ENCODE measurements at places on chromosomes 12 and 14.

GRCh38 chr12:120224304-120225199, 23.6 kb upstream of the RPLP0 start:
- no peak for DNase-seq

- no peak for DNase-seq
These were observed 3.5 kb downstream of the C12orf75 start for GRCh38 chr12:105334001-105334400.

- no peak for DNase-seq
These were observed 299.0 kb downstream of the CCDC91 start for GRCh38 chr12:28489246-28489645.

DNA sequence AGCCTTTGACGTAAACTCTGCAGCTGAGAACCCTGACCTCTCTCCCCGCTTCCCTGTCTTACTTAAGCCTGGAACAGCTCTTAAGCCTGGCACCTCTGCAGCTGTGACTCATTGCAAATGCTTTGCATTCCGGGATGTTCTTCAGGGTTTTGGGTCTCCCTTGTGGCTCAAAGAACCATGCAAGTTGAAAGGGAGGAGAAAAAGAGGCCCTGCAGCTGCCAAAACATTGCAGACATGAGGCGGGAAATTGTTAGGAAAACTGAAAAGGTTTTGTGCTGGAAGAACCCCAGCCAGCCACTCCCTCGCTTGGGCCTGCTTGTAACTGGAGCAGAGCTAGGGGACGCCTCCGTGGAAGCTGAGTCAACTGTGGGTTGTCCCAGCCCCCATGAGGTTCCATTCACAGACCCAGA, 60.2 kb upstream of the FERMT2 start:
- peak; percentile 80 for DNase-seq

DNA sequence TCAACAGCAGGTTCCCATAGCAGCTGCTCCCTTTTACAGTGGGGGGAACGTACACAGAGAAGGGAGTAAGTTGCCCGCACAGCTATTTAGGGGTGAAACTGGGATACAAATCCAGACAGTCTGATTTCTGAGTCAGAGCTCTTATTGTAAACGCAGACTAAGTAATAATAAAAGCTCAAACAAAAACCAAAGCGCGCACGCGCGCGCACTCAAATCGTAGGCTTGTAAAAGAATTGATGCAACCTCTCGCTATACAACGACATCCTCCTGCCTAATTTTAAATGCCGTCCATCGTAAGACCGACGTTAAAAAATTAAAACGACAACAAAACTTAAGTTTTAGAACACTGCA, 747 bp upstream of the DACT1 start:
- peak; percentile 84 for DNase-seq

DNA sequence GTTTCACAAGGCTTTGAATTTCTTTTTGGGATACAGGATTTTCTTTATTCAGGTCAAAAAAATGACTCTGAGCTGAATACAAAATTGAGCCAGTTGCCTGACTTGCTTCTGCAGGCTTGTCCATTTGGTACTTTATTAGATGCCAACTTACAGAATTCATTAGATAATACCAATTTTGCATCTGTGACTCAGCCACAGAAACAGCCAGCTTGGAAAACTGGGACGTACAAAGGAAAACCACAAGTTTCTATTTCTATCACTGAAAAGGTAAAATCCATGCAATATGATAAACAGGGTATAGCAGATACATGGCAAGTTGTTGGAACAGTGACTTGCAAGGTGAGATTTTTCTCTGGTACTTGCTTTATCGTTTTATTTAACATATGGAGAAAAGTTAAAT, 5.8 kb downstream of the AP5M1 start:
- DNase-seq = no peak

GRCh38 chr12:20438299-20438779, 70.0 kb downstream of the PDE3A start:
- peak; percentile 71 for DNase-seq

DNA sequence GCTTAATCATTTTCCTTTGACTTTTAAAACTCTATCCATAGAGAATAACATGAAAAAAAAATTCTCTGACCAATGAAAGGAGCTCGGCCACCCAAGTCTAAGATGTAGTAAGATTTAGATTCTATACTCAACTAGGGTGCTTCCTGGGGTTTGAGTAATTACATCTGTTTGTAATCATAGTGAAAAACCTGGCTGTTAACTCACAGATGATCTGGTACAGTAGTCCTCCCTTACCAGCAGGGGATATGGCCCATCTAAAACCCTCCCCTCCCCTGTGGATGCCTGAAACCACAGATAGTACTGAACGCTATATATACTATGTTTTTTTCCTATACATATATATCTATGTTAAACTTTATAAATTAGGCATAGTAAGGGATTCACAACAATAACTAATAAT, 89.2 kb downstream of the DAAM1 start:
- no peak for DNase-seq

- no peak for DNase-seq
These were observed 15.7 kb upstream of the RMST start for GRCh38 chr12:97446895-97447294.

GRCh38 chr12:43550831-43551271, 1.2 kb downstream of the ADAMTS20 start:
- peak; percentile 7 for DNase-seq

- no peak for DNase-seq
These were observed 4.2 kb downstream of the TAS2R42 start for GRCh38 chr12:11182529-11182928.

DNA sequence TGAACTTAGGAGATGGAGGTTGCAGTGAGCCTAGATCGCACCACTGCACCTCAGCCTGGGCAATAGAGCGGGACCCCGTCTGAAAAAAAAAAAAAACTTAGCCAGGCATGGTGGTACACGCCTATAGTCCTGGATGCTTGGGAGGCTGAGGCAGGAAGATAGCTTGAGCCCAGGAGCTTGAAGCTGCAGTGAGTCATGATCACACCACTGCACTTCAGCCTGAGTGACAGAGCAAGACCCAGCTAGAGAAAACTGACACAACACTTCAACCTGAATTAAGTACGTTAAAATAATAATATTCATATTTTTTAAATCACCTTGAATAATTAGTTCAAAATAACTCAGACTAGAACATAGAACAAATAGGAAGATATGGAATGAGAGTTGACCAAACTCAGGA, 5.7 kb upstream of the CATSPERB start:
- no peak for DNase-seq

DNA sequence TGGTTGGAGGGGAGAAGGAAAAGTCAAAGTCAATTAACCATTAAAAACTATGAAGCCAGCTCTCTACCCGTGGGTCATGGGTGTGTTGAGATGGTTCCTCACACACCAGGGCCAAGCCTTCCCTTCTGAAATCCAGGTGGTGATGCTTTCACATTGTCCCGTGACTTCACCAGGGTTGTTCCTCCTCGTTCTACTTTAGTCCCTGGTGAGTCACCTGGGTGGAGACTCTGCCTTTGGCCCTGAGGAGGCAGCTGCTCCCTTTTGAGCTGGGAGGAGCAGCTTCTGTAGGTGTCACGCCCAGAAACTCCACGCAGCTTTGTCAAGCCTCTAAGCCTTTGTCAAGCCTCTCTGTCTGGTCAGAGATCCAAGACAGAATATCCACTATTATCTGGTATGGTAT, 348.3 kb downstream of the BMP4 start:
- no peak for DNase-seq

DNA sequence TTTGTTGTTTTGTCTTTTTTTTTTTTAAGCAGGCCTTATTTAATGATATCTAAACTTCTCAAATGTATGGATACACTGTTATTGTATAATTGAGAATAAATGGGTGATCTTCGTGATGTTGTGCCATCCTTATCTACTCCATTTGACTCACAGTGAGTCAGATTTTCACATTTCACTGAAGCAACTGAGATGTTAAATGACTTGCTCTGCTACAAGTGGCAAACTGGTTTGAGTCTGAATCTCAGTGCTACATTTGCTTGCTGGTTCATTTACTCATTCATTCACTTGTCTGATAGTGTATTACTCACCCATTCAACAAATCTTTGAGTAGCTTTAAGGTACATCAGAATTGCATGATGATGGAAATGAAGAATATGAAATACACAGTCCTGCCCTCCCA, 2.6 kb downstream of the KIAA0586 start:
- DNase-seq = no peak

- no peak for DNase-seq
These were observed 236.4 kb downstream of the PCNX1 start for GRCh38 chr14:71143381-71144290.

DNA sequence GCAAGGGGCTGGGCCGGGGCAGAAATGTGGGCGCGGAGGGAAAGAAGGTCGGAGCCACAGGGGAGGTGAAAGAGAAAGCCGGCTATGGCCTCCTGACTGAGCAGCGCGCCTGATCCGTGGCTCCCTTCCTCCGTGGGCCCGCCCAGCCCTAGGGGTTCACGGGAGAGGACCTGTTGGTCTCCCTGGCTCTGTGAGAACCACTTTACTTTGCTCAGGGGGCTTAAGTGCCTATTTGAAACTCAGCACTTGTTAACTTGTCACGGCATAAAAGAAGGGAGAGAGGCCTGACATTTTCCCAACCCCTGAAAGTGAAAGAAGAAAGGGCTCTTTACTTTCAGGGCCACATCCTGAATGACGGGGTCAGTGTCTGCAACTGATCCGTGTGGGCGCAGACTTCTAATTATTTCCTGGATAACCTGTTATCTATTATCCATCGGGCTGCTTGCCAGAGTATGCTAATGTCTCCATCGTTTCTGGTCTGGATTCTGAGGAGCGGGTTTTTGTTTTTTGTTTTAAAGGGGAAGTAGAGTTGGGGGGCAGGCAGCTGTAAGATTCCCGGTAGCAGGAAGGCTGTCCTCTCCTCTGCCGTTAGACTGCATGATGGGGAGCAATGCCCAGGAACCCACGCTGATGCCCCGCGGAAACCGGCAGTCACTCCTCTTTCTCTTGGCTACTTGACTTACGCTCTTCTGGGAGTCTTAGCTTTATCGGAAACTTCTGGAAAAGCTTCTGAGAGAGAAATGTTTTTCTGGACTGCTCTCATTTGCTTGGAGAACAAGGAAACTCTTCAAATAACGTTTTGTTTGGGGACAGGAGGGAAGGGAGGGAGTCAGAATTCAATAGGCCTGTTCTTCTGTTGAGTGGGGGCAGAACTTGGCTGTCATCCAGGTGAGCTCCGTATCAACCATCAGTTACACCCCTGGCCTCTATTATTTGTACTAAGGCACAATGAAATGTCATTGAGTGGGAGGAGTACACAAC, 127.7 kb upstream of the MAX start:
- peak; percentile 39 for DNase-seq

GRCh38 chr14:52190337-52190931, 77.1 kb upstream of the PTGDR start:
- DNase-seq = no peak

GRCh38 chr12:74514098-74514872, 23.4 kb upstream of the ATXN7L3B start:
- no peak for DNase-seq

DNA sequence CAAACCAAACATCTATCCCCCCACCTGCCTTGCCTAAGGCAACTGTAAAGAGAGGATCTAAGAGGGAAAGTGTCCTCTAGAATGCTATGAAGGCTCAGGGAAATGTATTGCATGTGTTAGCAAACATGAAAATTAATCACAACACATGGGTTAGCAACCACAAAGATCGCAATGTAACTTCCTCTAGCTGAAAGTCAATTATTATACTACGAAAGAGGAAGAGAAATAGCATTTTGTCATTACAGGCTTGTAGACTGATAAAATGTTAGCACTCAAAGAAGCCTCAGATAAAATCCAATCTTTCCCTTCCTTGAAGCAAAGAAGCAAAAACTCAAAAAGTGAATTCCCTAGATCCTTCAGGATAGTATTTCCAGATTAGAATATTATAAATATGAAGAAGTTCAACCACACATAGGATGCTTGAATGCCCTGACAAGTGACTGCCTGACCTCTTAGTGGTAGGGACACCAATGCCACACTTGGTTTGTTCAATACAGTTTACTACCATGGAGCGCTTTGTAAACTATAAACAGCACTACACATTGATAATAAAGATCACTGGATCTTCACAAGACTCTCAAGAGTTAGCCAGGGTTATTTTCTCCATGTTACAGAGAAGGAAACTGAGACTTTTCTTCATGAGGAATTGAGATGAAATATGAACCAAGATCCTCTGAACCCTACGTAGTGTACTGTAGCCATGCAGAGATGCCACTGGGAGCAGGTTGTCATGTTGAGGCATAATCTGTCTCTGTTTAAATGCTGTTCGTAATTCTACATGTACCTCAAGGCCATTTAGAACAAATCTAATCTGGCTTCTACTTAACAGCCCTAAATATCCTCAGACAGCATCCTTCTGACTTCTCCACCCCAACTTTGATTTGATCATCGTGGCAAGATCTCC, 100.7 kb downstream of the ITPR2 start:
- no peak for DNase-seq

DNA sequence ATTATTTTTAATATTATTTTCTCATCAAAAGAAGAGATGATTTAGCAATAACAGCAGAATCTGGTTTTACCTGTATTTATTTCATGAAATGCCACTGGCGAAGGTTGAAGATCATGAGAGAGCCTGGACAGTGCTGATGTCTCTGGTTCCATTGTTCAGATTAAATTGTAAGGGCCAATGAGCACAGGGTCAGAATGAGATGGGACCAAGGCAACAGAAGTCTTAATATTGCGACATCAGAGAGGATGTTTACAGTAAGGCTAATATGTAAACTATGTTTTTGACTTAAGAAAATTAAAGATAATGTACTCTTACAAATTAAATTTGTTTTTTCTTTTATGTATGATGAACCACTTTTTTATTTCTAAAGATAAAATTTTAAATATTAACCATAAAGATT, 35.2 kb upstream of the KLRD1 start:
- DNase-seq = no peak

GRCh38 chr14:95211721-95212504, 54.6 kb upstream of the DICER1 start:
- no peak for DNase-seq

DNA sequence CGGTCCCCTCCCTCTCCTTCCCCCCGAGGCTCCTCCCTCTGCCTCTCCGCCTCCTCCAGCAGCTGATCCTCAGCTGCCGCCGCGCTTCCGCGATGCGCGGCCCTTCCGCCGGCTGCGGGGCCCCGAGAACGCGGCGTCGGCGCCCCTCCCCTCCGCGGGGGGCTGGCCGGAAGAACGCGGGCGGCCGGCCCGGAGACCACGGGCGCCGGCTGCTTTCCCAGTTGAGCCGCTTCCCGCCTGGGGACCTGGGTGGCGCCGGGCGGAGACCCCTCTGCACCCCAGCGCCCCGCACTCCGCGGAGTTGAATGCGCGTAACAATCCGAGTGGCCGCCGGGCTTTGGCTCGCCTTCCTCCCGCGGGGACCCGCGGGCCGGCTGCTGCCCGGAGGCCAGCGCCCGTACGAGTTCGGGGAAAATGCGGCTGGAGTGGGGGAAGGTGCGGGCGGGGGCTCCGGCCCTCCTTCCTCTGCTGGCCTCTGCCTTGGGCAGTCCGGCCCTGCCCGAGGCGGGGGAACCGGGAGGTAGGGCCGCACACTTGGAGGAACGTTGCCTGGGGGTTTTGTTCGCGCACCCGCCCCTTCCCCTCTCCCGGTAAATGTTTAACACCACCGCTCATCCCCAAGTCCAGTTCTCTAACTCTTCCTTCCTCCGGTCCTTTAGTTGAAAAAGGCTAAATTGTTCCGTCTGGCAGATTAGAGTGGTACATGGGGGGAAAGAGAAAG, 393 bp upstream of the DCAF5 start:
- peak; percentile 95 for DNase-seq
